ENCODE measurements at places on chromosomes 13 and 19.
A peak's percentile ranks its signal among the peaks of the same experiment; 100 is the strongest.

DNA sequence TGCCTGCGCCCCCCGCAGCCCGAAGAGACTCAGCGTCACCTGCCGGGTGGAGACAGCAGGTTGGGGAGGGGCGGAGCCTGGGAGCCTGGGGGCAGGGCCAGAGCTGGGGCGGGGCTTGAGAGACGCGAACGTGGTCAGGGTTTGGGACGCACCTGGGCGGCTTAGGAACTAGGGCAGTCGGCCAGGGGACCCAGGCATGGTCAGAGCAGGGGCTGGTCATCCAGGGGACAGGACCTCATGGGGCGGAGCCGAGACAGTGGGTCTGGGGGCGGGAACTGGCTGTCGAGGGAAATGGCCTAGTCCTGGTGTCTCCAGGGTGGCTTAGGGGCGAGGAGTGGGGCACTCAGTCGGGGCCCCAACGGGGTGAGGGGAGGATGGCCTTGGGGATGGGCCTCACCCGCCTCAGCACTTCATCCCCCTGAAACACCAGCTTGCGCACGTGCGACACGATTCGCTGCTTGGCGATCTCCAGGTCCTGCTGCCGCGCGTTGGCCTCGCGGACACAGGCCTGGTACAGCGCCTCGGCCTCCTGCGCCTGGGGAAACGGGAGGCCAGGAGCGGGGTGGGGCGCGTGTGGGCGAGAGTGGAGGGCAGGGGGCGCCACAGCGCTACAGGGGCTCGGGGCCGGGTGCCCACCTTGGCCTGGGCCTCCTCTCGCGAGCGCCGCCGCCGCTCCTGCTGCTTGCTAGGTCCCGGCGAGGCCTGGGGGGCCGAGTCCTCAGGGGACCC is 5.8 kb downstream of the GMIP start:
- DNase-seq = no peak

DNA sequence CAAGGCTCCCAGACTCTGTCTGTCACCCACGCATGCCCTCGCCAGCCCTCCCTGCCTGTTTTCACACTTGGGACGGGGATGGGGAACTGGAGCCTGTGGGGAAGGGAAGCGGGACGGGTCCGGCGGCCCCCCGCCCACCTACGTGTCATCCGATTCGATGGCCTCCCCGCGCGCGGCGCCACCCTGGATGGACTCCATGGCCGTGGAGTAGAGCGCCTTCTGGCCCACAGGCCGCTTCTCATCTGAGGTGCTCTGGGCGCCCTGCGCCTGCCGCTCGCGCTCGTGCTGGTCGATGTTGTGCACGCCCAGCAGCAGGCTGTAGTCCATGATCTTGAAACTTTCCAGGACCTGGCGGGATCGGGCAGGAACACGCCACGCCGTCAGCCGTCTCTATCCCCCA is 25.1 kb upstream of the CACTIN start:
- DNase-seq = no peak

DNA sequence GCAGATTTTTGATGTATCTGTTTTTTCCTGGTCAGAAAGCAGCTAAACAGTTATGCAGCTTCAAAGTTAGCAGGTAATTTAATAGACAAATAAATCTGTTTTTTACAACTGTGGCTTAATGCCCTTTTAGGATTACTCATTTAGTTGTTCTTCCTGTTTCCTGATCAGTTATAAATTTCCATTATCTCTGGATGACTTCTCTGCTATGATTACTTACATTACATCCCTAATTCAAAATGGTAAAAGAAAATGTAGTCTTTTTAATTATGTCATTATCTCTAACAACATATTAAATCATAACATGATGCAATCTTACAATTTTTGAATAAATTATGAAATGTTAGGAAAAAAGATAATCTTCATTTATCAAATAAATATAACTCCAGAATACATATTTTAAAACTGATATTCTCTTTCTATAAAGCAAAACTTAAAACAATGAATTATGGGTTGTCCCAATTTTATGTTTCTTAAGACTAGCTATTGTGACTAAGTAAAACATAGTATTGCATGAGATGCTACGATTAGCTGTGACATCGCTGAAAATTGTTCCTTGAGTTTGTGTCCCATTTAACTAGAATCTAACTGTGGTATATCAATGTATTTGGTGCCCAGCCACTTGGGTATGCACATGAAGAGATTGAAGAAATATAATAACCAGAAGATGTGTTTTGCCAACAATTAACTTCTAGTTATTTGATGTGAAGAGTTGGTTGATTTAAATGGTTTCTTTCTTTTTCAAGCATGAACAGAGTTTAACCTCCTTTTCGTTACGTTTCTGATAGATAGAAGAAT is 605.3 kb upstream of the SPRY2 start:
- no peak for DNase-seq

GRCh38 chr19:35959968-35960320 is 23.8 kb downstream of the LRFN3 start:
- DNase-seq = no peak

GRCh38 chr13:48892053-48892687 is 83.5 kb upstream of the FNDC3A start:
- no peak for DNase-seq

- no peak for DNase-seq
Measured at GRCh38 chr19:32165141-32165540, 180.3 kb upstream of the ZNF507 start.

DNA sequence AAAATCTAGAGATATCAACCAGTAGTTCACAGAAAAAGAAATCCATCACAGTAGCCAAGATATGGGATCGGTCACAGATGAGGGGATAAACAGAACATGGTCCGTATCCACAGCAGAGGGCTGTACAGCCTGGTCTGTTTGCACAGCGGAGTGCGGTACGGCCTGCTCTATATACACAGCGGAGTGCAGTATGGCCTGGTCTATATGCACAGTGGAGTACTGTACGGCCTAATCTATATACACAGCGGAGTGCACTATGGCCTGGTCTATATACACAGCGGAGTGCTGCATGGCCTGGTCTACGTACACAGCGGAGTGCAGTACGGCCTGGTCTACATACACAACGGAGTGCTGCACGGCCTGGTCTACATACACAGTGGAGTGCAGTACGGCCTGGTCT is 43.0 kb upstream of the MCF2L start:
- no peak for DNase-seq

- DNase-seq = peak; percentile 89
Measured at GRCh38 chr19:48637948-48638830, 1.0 kb upstream of the DBP start.

- DNase-seq = no peak
Measured at GRCh38 chr13:110464556-110465333, 96.8 kb downstream of the RAB20 start.

- DNase-seq = no peak
Measured at GRCh38 chr13:97191142-97191541, 31.0 kb upstream of the MBNL2 start.

GRCh38 chr13:100179276-100179675 is 90.4 kb downstream of the PCCA start:
- DNase-seq = no peak

- DNase-seq = no peak
Measured at GRCh38 chr19:5313307-5313706, 27.3 kb downstream of the PTPRS start.

DNA sequence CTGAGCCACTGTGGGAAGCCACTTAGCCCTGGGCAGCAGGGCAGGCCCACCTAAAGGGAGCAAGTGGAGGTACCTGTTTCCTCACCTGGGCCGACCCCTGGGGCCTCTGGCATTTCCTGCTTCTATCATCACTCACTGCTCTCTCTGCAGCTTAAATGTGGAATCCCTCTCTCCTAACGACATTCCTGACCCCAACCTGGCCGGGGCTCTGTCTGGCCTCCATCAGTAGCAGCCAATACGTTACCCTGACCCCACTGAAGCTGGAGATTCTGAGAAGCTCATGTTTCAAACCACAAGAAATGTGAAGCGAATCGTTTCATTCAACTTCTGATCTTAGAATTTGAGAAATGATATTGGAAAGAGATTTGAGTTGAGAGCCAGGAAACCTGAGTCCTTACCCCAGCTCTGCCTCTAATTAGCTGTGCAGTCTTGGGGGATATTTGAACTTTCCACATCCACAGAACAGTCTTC is 39.9 kb downstream of the DOCK9 start:
- DNase-seq = no peak

- DNase-seq = no peak
Measured at GRCh38 chr13:20222553-20222952, 9.6 kb downstream of the GJB6 start.

DNA sequence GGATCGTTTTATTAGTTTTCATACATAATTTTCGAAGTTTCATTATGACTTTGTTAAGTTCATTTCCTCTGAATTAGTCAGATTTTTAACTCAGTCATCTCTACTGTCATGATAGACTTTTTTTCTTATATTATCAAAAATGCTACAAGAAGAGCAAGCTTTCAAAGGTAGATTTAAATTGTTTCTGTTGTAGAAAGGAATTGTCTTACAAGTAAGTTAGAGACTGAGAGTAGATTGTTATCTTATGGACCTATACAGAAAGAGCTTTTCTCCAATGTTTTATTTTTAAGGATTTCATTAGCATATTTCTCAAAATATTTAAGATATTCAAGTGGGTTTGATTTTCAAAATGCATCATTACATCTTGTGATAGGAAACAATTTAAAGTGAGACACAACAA is 2.7 kb downstream of the MAB21L1 start:
- no peak for DNase-seq

DNA sequence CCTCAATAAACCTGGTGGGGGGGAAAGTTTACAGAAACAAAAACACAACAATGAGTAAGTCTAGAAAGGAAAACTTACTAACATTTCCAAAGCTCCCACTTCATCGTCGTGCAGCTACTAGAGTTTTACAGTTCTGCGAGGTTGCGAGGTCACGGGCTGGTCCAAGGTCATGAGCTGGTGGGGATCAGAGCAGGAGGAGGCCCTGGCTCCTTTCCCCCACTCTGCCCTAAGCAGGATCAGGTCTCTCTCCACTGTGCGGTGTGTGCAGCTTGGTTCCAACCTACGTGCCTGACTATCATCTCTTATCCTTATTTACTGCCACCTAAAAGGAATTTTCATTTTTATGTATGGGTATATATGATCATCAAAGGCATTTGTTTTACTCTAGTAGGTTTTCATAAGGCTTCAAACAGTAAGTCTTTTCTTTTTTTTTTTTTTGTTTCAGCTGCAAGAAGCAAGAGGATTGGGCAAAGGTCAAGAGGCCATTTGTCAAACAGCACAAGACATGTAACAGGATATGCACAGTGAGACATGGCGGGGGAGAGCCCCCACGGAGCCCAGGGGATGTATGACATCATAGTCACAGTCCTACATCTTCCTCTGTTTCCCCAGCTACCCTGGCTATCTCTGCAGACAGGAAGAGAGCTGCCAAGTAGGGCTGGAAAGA is 76.6 kb upstream of the POMP start:
- DNase-seq = no peak

DNA sequence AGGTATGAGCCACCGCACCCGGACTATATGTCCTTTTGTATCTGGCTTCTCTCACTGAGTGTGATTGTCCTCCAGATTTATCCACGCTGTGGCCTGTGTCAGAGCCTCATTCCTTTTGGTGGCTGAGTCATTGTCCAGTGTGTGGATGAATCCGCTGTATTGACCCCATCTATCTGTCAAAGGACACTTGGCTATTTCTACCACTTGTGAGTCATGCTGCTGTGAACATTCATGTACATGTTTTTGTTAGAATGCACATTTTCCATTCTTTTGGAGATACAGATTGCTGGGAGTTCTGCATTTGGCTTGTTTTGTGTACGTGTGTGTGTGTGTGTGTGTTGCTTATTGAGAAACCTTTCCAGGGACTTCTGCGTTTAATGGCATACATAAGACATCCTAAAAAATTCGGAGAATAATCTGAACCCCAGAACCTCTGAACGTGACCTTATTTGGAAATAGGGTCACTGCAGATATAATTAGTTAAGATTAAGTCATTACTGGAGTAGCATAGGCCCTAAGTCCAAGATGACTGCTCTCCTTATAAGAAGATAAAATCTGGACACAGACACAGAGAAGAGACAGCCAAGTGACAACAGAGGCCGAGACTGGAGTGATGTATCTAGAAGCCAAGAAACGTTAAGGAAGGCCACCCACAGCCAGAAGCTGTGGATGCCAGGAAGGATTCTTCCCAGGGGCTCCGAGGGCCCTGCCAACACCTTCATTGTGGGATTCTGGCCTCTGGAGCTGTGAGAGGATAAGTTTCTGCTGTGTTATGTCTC is 4.9 kb upstream of the GIPC3 start:
- DNase-seq = no peak

- no peak for DNase-seq
Measured at GRCh38 chr13:92994056-92994455, 232.6 kb upstream of the GPC6 start.

- DNase-seq = no peak
Measured at GRCh38 chr19:50720921-50721381, 1.3 kb upstream of the SHANK1 start.

- no peak for DNase-seq
Measured at GRCh38 chr13:79393564-79394249, 12.3 kb downstream of the RBM26 start.

GRCh38 chr19:31290931-31291590 is 58.2 kb downstream of the TSHZ3 start:
- DNase-seq = no peak

DNA sequence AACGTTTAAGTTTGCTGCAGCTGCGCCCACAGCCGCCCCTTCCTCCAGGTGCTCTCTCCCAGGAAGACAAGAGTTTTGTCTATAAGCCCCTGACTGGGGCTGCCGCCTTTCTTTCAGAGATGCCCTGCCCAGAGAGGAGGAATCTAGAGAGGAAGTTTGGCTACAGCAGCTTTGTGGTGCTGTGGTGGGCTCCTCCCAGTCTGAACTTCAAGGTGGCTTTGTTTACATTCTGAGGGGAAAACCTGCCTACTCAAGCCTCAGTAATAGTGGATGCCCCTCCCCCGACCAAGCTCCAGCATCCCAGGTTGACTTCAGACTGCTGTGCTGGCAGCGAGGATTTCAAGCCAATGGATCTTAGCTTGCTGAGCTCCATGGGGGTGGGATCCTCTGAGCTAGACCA is 6.4 kb upstream of the ERICH6B start:
- DNase-seq = no peak

GRCh38 chr19:1748115-1748872 is 5.0 kb upstream of the ONECUT3 start:
- no peak for DNase-seq

DNA sequence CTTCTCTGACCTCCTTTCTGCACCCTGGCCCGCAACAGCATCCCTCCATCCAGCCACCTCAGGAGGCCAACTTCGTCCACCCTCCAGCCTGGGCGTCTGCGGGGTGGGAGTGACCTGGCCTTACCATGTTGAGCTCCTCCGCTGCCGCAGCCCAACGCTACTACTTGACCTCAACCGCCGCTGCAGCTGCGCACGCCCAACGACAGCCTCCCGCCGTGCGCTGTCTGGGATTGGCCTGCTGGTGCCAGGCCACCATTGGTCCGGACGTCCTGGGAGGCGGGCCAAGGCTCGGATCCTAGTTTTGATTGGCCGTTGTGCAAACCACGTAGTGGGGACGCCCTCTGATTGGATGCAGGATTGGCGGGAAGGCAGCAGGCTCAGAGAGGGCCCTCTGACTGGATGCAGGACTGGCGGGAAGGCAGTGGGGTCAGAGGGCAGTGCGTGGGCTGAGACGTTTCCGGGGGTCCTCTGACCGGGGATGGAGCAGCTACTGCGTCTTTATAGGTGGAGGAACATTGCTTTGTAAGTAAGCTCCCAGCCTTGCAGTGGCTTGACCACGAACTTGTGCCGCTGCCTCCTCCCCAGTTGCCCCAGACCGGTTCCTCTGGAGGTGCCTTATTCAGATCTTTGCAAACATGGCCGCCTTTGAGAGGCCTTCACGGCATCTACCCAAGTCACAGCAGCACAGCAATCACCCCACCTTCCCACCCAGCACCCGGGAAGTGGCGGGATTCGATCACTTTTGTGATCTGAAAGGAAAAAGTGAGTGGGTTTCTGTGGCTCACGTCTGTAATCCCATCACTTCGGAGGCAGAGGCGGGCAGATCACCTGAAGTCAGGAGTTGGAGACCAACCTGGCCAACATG is at the start of gene TUBA3C:
Gene TUBA3C (minus strand): TSS at position 204 of the 865 bp plus-strand sequence. CDS start 77 bp downstream, at position 127.
- no peak for DNase-seq
